ENCODE measurements at places on chromosomes 12 and 14.

DNA sequence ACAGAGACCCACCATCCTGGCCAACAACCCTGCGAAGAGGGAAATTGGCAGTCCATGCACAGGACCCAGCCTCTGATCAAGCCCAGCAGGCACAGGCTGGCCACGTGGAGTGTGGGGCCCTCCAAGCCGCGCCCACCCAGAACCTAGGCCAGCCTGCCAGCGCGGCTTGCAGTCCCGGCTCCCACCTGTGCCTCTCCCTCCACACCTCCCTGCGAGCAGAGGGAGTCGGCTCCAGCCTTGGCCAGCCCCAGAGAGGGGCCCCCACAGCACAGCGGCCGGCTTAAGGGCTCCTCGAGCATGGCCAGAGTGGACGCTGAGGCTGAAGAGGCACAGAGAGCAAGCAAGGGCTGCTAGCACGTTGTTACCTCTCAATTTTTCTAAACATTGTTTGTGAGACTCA is 373.4 kb downstream of the NELL2 start:
- no peak for DNase-seq

- no peak for DNase-seq
Observed at GRCh38 chr14:96989306-96989705, 192.1 kb downstream of the VRK1 start.

DNA sequence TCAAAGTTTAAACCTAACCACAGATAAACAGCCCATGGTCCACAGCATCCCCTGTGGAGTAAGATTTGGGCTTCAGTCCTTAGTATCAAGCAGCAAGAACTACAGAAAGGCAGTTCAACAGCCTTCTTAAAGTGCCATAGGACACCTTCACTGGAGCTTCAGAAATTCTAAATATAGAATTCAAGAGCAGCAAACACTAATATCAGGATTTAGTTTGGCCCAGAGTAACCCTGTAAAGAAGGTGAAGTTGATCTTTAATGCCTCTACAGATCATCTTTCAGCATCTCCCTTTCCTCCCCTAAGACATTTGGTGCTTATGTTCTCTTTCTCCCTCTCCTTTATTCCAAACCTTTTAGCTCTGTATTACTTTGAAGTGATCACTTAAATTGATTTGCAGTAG is 59.5 kb upstream of the ARHGAP5 start:
- DNase-seq = peak; percentile 25

DNA sequence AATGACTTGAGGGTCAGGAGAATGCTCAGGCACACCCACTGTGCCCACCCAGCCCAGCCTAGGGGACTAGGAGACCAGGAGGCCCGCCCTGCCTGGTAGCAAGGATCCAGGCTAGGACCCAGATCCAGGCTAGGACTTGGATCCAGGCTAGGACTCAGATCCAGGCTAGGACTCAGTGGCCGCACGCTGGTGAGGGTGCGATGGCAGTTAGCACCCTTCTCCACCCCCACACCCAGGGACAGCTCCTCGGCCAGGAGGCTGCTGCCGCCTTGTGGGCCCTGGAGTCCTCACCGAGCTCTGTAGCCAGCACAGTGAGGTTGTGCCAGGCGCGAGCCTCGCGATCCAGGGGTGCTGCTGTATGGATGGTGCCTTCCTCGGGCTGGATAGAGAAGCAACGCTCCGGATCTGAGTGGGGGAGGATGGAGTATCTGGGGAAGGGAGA is 5.1 kb downstream of the CDH24 start:
- DNase-seq = no peak

DNA sequence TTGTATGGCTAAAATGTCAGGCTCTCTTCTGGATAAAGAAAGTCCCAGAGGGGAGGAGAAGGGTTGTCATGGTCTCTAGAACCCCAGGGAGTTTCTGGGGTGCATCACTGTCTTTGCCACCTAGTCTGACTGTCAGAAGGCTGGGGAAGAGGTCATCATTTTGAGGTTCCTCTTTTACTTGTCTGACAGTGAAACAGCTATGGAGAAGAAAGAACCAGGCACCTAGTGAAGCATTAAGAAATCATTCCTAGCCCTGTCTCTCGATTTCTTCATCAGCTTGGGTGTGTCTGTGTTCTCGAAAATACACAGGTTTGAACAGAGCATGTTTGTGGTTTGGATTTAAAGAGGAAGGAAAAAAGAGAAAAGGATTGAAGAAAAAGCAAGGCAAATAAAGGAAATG is 158.7 kb upstream of the LRIG3 start:
- DNase-seq = no peak

DNA sequence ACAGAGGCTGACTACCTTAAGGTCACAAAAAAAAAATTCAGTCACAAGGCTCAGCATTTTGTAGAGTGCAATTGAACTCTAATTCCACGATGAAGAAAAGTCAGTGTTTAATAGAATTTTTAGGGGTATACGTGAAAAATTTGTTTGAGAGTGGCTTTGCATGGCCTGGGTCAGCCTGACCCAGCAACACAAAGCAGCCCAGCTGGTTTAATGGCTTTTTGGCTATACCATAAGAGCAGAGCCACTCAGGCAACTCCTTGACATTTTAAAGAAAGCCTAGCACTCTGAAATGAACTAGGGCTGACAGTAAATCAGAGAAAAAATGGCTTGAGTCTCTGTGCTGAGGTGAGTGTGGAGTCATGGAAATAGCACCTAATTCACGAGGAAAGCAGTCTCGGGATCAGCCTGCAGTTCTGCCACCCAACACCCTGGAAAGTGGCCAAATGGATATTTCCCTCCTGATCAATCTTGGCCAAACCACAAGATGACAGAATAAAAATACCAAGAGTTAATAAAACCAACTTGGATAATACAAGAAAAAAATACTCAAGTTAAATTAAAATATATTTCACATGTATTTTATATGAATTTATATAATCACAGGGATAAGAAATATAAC is 59.5 kb downstream of the GALNT4 start:
- DNase-seq = no peak

DNA sequence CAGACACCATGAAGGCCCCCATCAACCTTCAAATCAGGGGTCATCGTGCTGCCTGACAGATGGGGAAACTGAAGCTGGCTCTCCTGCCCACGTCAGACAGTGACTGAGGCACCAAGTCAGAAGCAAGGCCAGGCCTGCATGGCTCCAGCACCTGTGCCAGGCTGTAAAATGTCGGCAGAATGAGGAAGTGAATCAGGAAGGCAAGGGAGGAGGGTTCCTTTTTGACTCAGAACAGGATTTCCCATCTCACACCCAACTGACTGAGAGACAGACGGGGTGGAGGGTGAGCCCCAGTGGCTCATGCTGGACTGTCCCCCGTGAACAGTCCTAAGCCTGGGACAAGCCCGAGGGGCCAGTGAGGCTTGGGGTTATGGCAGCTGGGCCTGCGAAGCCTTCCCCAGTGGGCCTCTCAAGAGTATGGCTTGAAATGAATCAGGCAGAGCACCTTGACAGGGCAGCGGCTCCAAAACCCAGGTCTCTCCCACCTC is 20.9 kb downstream of the SYNE3 start:
- DNase-seq = no peak

DNA sequence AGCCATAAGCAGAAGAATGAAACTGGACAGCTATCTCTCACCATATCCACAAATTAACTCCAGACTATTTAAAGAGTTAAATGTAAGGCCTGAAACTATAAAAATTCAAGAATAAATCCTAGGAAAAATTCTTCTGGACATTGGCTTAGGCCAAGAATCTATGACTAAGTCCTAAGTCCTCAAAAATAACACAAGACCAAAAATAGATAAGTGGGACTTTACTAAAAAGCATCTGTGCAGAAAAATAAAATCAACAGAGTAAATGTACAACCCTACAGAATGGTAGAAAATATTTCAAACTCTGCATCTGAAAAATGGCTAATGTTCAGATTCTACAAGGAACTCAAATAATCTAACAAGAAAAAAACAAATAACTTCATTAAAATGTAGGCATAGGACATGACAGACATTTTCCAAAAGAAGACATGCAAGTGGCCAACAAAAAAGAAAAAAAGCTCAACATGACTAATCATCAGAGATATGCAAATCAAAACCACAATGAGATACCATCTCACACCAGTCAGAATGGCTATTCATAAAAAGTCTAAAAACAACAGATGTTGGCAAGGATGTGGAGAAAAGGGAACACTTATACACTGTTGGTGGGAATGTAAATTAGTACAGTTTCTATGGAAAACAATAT is 61.0 kb upstream of the PPFIA2 start:
- no peak for DNase-seq

- DNase-seq = no peak
Observed at GRCh38 chr12:94327809-94328208, 131.9 kb downstream of the CEP83 start.

DNA sequence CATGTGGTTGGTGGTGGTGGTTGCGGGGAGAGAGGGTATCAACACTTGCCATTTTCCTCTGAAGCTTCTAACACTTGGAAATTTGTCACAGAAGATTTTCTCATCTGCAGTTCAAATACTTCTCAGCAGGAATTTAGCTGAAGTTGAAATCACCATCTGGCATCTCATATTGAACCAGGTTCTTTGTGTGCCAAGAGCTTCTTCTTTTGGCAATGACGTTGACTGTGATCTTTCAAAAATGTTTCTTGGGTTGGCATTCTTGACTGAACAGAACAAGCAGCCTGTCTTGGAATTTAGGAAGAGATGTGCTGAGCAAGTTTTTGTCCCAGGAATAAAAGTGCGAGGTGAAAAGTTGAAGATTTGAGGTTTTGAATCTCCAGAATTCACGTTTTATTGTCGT is 8.7 kb upstream of the NIN start:
- DNase-seq = no peak

DNA sequence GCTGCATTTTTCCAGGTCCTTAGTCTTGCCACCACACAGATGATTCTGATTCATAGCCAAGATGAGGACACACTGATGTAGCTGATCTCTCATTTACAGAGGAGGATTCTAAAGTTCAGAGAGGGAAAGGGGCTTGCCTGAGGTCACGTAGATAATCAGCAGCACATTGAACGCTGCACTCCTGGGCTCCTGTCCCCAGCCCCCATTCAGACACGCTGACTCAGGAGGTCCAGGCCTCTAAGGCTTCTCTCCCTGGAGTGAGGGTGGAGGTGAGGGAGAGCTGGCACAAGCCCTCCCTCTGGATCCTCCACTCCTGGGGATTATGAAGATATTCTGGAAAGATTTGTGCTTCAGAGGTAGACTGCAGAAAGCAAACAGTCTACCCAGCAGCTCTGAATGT is 10.3 kb downstream of the NFATC4 start:
- DNase-seq = no peak

Data from NCI-H82 (cell line).